ENCODE measurements at places on chromosomes 3 and 15.

DNA sequence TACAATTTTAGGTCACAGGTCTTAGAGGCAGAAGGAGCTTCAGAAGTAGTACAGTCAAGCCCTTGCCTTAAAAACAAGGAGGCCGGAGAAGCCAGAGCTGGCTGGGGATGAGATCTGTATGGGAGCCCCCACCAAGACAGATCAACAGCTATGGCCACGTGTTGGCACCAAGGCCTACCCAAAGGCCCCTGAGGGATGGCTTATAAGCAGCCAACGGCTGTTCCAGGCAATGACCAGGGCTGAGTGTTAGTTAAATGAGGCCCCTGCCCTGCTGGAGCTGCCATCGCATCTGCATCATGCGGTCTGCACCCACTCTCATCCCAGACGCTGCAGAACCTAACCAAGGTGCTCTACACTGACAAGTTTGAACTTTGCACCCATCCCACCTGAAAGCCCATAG lies 43.3 kb downstream of the CCDC12 start:
- no peak for DNase-seq

GRCh38 chr15:62934236-62934971 lies 108.1 kb upstream of the TPM1 start:
- no peak for DNase-seq

GRCh38 chr15:50783411-50783810 lies 17.9 kb upstream of the SPPL2A start:
- DNase-seq, result no peak

- DNase-seq, result no peak
Observed at GRCh38 chr3:138394686-138395085, 39.7 kb upstream of the ESYT3 start.

DNA sequence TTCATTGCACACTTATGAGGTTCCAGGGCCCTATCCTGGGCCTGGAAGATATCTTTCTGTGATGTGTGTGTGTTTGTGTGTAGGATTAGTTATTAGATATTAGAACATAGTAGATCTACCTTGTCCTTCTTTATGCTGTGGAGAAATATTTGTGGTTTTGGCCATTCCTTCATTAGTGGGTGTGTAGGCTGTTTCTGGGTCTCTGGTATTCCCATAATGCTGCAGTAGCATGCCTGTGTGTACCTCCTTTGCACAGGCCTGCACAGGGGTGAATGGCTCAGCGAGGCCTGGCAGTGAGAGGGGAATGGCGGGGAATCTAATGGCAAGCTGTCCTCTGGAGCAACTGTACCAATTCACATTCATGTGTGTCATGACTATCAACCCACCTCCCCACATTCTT lies 125.8 kb upstream of the MRPS22 start:
- no peak for DNase-seq

GRCh38 chr3:94071713-94072284 lies 8.9 kb downstream of the NSUN3 start:
- DNase-seq, result no peak

DNA sequence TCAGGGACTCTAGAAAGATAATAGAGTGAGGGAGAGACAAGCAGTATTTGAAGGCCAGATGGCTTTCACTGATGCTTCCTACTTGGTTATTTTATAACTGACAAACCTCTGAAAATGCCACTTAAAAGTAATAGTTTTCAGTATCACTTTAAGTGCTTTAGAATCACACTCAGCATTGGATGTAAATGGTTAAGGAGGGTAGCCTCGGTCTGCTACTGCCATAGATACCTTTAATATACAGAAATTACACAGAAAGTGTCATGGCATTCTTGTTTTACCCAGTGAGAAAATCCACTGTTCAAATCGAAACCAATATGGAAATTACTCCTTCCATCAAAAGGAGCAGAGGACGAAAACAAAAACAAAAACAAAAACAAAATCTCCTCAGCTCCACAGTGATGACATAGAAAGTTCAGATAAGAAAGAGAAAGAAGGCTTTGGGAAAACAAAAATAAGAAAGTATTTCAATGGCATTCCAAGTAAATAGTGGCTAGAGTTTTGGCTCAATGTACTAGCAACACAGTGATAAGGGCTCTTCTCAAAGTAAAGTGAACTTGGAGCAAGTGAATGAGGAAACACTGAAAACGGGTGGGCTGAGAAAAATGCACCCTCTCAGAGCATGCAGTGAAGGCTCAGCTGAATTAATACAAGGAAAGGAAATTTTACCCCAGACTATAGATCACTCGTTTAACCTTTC lies 43.2 kb upstream of the CD47 start:
- no peak for DNase-seq

- peak; percentile 97 for DNase-seq
Observed at GRCh38 chr3:101676216-101676764, 642 bp downstream of the ZBTB11 start.

GRCh38 chr3:88019024-88019423 lies 39.8 kb downstream of the CGGBP1 start:
- DNase-seq, result no peak

GRCh38 chr3:64900617-64901521 lies 213.1 kb upstream of the ADAMTS9 start:
- no peak for DNase-seq

- peak; percentile 94 for DNase-seq
Observed at GRCh38 chr3:129485721-129486663, 42.4 kb upstream of the RHO start.

DNA sequence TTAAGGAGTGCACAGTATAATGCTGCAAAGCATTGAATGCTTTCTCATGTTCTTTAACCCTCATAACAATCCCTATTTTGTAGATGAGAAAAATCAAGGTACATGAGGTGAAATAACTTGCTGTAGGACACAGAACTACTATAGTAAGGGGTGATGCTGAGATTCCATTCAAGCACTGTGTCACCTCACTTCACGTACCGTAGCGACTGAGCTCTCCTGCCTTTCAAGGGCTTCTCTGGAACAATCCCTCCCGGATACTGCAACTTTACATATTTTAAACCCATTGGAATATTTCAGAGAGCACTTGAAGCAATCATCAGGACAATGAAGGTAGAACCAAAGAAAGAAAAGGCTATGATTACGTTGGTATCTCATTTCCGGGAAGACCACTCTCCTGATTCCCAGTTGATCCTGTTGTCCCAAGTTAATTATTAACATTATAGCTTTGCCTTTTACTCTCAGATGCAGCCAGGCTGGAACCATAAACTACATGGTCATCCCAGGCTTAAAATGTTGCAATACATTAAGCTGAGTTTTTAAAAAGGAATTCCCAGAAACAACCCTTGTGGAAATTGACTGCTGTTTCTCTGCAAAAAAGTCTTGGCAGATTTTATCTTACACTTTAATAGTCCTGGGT lies 252.2 kb upstream of the IGF1R start:
- DNase-seq, result no peak

DNA sequence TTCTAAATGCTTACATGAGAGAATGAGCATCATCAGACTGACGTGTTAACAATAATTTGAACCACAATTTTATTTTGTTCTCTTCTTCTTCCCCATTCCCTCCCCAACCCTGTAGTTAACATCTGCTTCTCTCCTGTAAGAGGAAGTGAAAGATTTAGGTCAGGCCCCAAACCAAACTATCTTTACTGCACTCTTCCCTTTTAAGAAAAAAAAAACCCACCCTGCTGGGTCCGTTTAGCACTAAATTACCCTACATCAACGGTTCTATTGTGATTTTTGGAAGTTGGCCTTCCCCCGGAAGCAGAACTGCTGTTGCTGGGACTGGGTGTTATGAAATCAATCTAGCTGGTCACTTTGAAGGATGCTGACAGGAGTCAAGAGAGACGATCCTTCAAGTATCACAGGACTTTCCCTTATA lies 49.4 kb downstream of the NFKBIZ start:
- DNase-seq, result no peak

DNA sequence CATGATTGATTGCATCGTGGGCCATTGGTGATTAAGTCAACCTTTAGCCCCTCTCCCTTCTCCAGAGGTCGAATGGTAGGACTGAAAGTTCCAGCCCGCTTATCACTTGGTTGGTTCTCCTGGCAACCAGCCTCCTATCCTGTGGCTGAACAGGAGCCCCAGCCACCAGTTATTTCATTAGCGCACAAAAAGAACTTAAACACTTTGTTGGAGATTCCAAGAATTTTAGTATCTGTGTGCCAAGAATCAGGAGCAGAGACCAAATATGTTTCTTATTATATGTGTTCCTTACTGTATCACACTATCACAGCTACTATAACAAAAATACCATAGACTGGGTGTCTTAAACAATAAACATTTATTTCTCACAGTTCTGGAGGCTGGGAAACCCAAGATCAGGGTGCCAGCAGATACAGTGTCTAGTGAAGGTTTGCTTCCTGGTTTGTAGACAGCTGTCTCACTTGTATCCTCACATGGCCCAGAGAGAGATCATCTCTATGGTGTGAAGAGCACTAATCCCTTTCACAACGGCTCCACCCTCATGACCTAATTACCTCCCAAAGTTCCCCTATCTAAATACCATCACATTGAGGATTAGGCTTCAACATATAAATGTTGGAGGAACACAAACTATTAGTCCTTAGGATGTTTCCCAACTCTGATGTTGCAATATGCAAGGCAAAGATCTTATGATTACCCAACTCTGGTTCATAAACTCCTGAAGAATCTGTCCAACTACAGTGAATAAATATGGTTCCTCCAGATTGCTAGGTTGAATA lies 30.5 kb upstream of the APH1B start:
- DNase-seq, result no peak

DNA sequence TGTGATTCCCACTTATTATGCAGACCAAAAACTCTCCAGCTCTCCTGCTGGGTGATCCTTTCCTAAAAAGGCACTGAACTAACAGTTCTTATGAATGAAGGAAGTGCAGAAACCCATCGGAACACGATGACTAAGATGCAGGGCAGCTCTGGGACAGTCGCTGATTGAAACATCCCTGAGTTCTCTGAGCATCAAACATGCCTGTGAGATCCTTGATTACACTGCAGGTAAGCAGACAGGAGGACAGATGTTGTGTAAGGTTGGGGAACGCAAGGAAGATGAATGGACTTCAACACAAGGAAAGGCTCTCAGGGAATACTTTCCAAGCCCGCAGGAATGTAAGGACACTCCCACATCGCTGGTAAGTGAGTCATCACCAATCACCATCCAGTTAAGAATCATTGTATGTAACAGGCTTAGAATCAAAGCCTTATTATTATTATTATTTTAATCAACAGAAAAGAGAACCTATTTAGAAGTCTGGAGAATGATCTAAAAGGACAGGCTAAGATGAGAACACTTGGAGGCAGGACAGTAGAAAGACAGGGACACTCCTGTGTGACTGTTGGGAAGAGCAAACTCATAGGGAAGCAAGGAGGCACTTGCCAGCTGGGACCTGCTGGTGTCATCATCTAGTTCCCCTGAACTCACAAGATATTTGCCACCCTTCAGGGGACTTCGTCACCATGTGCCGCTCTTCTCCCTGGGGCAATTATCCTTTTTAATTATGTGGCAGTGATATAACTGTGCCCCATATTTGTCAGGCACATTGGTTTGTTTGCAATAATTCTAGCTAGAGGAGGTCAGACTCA lies 26.0 kb downstream of the TMEM158 start:
- peak; percentile 83 for DNase-seq

- DNase-seq, result peak; percentile 92
Observed at GRCh38 chr3:106913111-106913698, 464.0 kb upstream of the CCDC54 start.

GRCh38 chr3:103210583-103210982 lies 775.8 kb downstream of the ZPLD1 start:
- no peak for DNase-seq

GRCh38 chr3:123419181-123419849 lies 29.6 kb downstream of the ADCY5 start:
- DNase-seq, result no peak

GRCh38 chr3:113659101-113659541 lies 37.3 kb downstream of the USF3 start:
- no peak for DNase-seq

- no peak for DNase-seq
Observed at GRCh38 chr3:43496740-43497375, 125.0 kb downstream of the ANO10 start.

DNA sequence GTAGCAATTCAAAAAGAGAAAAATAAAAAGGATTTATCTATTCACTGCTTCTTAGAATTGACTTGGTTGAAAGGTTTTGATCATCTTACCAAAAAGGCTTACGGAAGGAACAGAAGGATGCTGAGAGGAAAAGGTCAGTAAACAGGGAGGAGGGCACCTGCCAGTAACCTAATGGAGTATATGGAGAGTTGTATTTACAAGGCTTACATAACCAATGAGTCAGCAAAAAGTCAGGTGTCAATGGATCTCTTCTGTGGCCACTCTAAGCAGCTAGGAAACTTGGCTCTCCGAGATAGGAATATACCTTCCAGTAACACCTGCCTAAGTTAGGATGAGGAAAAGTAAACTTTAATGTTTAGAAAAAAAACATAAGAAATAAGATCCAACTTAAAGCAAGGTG lies 80.5 kb upstream of the PLXND1 start:
- DNase-seq, result no peak

- DNase-seq, result peak; percentile 30
Observed at GRCh38 chr3:129560269-129560787, 17.4 kb downstream of the H1-8 start.

- no peak for DNase-seq
Observed at GRCh38 chr3:38551026-38551832, 55.1 kb downstream of the EXOG start.

DNA sequence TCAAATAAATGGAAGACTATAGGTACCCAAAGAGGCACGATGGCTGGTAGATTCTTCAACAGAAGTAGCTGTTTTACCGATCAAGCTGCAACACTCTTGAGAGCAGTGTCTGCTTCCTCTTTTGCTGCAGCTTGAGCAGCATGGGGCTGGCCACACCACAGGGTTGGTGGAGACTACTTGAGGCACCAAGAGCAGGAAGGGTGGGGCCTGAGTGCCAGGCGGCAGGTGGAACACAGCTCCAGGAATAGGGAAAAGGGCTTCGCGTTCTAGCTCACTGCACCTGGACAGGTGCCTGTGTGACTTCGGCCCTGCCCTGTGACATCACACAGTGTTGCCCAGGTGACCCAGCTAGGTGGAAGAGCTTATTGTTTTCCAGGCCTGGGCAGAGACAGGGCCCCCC lies at the start of gene CCDC33:
Gene CCDC33 (plus strand): TSS at position 365 of the 400 bp plus-strand sequence. CDS start 394 bp downstream, outside the sequence.
- DNase-seq, result no peak

DNA sequence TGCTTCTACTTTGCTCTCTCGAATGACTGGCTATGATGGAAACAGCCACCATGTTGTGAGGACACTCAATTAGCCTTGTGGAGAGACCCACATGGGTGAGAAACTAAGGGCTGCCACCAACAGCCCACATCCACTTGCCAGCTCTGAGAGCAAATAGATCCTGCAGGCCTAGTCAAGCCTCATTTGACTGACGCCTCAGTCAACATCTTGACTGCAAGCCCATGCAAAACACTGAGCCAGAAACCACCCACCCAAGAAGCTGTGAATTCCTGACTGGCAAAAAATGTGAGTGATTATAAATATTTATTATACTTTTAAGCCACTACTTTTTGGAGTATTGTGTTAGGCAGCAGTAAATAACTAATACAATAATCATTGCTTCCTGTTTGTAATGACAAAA lies 58.4 kb downstream of the NOX5 start:
- DNase-seq, result no peak

- DNase-seq, result no peak
Observed at GRCh38 chr3:153595186-153595815, 433.3 kb downstream of the RAP2B start.

Data from ELF-1 (cell line).